ENCODE measurements at places on chromosomes 16 and 17.

GRCh38 chr16:84069540-84069939 is 26.9 kb upstream of the SLC38A8 start:
- no peak for DNase-seq

DNA sequence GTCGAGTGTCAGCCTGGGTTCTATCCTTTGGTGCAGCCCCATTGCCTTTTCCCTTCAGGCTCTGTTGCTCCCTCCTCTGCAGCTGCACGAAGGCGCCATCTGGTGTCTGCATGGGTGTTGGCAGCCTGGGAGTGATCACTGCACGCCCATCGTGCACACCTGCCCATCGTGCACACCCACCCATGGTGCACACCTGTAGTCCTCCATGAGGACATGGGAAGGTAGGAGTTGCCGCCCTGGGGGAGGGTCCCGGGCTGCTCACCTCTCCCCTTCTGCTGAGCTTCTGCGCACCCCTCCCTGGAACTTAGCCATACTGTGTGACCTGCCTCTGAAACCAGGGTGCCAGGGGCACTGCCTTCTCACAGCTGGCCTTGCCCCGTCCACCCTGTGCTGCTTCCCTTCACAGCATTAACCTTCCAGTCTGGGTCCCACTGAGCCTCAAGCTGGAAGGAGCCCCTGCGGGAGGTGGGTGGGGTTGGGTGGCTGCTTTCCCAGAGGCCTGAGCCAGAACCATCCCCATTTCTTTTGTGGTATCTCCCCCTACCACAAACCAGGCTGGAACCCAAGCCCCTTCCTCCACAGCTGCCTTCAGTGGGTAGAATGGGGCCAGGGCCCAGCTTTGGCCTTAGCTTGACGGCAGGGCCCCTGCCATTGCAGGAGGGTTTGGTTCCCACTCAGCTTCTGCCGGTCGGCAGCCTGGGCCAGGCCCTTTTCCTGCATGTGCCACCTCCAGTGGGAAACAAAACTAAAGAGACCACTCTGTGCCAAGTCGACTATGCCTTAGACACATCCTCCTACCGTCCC is 2.9 kb downstream of the CTRL start:
- DNase-seq = no peak

- DNase-seq = no peak
Measured at GRCh38 chr17:40702271-40702670, 1.3 kb downstream of the KRT24 start.

DNA sequence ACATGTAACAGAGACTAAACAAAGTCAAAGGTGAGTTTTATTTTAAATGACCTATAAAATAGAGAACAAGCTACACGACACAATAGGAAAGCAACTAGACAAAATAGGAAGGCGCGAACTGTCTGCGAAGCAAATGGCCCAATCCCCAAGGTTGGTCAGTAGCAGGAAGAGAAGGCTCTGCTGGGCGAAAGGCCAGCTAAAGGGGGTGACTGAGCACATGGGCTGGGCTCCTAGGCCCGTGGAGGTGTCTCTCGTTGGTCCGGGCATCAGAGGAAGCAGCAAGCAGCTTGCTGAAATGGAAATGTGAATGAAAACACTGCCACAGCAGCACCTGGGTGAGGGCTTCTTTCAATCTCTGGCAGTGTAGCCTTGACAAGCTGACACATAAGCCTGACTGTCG is 129.4 kb downstream of the ZNF778 start:
- DNase-seq = no peak

- no peak for DNase-seq
Measured at GRCh38 chr16:84574191-84574590, 43.7 kb downstream of the COTL1 start.

- DNase-seq = no peak
Measured at GRCh38 chr16:20901436-20902112, 1.0 kb downstream of the LYRM1 start.

DNA sequence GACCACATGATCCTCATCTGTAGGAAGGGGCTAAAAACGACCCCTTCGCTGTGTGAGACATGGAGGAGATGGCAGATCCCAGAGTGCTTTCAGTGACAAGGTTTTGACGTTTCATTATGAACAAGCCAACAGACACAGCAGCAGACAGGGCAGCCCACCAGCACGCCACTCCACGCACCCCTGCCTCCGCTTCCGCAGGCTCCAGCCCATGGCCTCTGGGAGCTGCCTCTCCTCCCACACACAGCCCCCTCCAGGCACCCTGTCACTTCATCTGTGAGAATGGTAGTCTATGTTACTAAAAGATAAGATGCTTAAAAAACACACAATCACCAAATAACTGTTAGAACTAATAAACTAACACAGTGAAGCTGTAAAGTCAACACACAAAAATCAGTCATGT is 12.3 kb upstream of the ADCY7 start:
- no peak for DNase-seq

DNA sequence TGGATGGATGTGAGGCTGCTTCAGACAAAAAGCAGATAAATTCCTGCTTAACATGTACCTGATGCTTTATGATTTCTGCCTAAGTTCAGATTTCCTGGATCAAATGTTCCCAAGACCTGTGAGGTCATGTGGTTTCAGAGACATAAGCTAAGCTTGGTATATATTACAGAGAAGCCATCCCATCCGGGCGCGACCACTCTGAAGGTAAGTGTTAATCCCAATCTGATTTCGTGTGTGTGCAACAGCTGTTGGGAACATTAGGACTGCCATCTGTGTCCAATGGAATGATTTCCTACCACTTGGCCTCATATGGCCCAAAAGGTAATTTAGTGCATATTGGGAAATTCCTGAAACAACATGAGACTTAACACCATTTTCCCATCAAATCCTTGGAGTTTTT is 199.1 kb downstream of the HS3ST3B1 start:
- no peak for DNase-seq

- DNase-seq = no peak
Measured at GRCh38 chr16:89200850-89201411, 594 bp upstream of the SLC22A31 start.
